ENCODE measurements at places on chromosomes 12 and 14.
A peak's percentile ranks its signal among the peaks of the same experiment; 100 is the strongest.

- DNase-seq: no peak
Measured at GRCh38 chr14:100842799-100843198, 16.9 kb downstream of the MEG3 start.

DNA sequence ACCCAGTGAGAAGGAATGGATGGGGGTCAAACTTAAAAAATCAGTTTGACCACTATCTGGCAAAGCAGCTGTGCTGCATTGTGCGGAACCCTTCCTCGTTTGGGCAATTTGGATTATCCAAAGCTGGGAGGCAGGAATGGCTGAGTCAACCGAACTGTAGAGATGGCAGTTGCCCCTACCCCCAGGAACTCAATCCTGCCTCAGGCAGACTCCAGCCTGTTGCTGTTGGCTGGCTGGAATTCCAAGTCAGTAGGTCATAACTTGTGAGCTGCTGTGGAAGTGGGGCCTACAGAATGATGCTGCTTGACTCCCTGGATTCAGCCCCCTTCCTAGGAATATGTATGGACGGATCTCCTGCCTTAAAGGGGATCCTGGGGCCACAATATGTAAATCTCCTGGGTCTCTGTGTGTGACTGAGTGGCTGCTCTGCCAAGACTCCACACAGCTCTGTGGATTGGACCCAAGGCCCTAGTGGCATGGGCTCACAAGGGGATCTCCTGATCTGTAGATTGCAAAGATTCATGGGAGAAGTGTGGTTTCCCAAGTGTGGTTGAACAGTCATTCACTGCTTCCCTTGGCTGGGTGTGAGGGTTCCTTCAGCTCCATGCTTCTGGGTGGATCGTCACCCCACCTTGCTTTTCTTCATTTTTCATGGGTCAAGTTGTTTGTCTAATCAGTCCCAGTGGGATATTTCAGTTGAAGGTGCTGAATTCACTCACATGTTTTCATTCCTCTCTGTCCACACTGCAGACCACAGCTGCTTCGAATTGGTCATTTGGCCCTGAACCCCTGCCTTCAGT is 19.2 kb downstream of the LUM start:
- no peak for DNase-seq

GRCh38 chr14:77204907-77205306 is 23.3 kb downstream of the TMEM63C start:
- no peak for DNase-seq

- DNase-seq: no peak
Measured at GRCh38 chr12:99068993-99069747, 424.1 kb downstream of the APAF1 start.

DNA sequence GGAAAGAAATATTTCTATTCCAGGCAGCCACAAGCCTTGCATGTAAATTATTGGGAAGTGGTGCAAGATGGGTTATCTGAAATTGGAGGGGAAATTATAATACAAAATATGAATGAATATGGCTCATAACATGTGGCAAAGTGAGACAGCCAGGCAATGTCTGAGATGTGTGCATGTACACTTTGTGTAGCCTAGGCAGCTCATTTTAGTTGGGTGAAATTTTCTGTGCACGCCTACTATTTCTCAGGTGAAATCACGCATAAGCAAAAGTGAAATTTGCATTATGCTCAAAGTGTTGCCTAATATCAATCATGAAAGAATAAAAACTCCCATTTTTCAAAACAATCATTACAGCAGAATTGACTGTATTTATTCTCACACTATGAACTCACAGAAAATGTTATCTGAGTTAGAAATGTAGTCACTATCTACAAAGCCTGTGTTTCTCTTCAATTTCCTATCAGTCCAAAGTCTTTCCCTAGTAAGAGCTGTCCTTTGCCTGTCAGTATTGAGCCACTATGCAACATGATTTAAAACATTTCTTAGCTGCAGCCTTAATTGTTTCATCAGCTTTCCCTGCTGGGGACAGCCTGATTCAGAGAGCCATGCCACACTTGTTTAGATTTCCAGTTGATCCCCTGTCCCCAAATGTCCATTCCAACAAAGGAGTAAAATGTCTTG is 80.7 kb downstream of the EPS8 start:
- DNase-seq: no peak

- no peak for DNase-seq
Measured at GRCh38 chr14:74218462-74218861, 20.8 kb upstream of the VSX2 start.

DNA sequence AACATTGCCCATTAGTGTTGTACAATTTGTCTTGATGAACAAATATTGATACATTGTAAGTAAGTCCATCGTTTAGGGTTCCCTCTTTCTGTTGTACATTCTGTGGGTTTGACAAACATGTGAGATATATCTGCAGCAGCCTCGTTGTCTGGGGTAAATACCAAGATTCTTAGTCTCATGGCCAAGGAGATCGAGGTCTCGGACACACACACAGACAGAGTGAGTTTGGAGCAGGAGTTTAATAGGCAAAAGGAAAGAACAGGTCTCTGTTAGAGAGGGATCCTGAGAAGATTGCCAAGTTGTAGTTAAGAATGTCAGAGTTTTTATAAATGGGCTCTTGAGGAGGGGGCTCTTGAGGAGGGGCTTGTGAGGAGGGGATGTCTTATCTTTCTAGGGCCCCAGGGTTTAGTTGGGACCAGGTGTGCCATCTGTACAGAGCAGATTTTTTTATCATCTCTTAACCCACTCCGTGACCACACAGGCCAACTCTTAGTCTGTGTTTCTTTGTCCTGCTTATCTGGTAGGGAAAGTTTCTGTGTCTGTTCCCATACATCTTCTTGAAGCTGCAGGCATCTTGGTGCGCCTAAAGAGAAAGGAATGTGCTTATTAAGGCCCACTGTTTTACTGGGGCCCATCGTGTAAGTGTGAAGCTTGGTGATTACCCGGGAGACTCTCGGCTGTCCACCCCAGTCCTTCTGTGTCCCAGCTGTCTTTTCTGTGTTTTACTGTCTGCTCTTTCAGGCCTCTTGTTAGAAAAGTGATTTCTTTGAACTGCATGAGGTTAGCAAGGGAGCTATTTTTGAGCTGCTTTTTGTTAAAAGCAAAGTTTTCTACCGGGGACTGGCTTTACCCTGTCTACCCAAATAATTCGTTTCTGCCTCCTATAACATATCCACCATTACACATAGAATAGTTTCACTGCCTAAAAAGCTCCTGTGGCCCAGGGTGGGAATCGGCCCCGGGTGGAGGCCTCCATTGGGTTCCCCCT is 22.4 kb upstream of the CLEC2D start:
- DNase-seq: peak; percentile 77

DNA sequence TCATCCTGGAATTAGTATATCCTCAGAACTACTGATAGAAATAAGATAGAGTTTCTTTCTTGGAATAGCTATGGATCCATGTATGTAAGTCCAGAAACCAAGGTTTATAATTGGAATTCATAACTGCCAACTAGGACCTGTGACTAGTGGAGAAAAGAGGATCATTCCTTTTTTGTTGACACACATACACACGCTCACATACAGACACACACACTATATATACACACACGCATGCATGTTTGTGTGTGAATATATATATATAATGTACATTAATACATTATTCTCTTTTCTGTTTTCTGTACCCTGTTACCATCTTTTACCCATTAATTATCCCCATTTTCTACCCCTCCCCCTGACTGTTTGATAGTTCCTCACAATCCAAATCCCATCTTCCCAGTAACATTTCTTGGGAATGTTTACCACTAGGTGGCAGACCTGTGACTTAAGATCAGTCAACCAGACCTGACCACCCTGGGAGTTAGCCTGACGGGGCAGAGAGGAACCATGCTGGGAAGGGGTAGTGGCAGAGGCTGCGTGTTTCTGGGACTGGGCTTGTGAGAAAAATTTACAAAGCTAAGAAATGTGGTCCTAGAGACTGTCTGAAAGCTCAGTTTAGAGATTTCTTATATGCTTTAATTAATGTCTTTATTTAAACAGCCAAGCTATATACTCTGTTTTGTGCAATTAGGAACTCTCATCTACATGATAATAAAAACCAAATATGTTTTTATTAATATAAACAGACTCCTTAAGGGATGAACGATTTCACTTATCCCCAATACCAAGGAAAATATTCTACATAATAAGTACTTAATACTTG is 308.0 kb downstream of the PPFIA2 start:
- DNase-seq: peak; percentile 79

DNA sequence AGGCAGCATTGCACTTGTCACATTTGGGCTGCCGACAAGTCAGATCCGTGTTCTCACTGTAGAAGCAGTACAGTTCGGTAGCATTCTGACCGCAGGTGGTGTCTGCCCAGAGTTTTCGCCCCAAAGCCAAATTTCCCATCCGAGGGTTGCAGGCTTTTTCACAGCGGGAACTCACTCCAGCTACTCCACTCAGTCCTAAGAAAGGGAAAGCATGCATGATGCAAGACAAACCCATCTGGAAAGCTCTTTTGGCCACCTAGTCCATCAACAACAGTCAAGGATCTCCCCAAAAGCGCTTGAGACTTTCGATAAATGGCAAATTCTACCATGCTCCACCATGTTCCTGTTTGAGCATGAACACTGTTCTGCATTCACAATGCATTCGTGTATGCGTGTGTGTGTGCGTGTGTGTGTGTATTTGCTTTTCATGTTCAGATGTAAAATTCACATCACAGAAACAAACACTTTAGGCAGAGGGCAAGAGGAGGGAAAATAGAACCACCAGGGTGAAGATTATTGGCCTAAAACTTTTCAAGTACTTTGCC is 3.2 kb downstream of the NTN4 start:
- DNase-seq: no peak

DNA sequence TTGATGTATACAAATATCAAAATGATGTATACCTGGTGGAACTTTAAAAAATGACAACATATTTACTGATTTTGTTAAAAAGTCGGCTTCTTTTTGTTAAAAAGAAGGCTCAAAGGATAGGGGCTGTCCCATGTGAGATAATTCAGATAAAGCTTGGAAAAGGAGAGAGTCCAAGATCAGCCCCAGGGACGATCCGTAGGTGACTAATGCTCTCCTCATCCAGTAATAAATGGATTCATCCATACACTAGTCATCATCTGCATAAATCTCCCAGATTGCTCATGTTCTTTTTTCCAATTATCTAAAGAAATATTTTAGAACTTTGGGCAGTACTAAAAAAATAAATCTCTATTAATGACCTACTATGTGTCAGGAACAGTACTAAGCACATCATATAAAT is 23.4 kb upstream of the FSCB start:
- no peak for DNase-seq

DNA sequence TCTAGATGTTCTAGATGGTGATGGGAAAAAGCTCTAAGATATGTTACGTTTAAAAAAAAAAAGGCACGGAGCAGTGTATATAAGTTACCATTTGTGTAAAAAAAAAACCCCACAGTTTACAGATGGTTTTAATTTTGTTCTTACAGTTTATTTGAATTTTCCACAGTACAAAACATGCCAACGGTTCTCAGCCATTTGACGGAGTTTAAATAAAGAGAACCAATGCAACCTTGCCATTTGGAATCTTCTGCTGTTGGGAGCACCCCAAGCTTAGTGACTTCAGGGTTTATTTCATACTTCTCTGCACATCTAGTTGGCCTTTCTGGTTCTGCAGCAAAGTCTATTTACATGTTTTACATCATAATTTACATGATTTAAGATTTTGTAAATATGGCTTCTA is 7.7 kb upstream of the HPD start:
- no peak for DNase-seq

DNA sequence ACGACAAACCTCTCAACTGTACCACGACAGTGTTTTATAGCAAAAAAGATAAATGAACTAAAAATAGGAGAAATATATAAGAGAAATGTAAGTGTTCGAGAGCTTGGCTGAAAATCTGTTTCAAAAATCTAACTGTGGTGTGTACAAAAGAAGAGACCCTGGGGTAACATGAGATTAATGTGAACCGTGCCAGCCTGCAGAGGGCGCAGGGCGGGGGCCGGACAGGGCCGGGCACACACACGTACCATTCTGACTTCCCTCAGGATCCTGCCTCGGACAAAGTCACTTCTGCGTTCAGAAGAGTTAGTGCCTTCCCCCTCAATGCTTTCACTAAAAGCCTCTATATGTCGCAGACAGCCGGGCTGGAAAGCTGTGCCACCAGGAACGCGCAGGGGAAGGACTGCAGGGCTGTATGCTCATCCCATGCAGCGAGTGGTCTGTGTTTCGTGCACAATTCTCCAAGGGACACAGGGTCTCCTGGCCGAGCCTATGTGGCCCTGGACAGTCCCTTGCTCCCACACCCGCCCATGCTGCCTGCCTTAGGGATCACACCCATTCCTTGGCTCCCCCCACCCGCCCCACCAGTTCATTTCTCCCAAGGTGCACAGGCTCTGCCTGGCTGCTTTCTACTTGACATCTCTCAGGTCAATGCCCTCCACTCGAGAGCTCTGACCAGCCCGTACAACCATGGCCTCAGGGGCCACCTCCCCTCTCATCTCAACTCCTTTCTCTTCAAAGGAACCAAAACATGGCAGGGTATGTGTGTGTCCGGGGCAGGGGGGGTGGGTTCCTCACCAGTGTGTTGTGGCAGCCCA is 8.5 kb downstream of the CDCA4 start:
- no peak for DNase-seq

DNA sequence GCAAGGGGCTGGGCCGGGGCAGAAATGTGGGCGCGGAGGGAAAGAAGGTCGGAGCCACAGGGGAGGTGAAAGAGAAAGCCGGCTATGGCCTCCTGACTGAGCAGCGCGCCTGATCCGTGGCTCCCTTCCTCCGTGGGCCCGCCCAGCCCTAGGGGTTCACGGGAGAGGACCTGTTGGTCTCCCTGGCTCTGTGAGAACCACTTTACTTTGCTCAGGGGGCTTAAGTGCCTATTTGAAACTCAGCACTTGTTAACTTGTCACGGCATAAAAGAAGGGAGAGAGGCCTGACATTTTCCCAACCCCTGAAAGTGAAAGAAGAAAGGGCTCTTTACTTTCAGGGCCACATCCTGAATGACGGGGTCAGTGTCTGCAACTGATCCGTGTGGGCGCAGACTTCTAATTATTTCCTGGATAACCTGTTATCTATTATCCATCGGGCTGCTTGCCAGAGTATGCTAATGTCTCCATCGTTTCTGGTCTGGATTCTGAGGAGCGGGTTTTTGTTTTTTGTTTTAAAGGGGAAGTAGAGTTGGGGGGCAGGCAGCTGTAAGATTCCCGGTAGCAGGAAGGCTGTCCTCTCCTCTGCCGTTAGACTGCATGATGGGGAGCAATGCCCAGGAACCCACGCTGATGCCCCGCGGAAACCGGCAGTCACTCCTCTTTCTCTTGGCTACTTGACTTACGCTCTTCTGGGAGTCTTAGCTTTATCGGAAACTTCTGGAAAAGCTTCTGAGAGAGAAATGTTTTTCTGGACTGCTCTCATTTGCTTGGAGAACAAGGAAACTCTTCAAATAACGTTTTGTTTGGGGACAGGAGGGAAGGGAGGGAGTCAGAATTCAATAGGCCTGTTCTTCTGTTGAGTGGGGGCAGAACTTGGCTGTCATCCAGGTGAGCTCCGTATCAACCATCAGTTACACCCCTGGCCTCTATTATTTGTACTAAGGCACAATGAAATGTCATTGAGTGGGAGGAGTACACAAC is 127.7 kb upstream of the MAX start:
- DNase-seq: peak; percentile 28

GRCh38 chr12:64461634-64462414 is 9.9 kb downstream of the TBK1 start:
- no peak for DNase-seq

GRCh38 chr12:10663869-10664268 is 10.0 kb downstream of the STYK1 start:
- no peak for DNase-seq

Measured in OCI-M1 (cell line).